ENCODE measurements at places on chromosomes 12 and 14.

GRCh38 chr14:85978582-85979250 is 448.8 kb downstream of the FLRT2 start:
- no peak for DNase-seq

- peak; percentile 49 for DNase-seq
Measured at GRCh38 chr12:12467264-12467663, 95.4 kb downstream of the DUSP16 start.

DNA sequence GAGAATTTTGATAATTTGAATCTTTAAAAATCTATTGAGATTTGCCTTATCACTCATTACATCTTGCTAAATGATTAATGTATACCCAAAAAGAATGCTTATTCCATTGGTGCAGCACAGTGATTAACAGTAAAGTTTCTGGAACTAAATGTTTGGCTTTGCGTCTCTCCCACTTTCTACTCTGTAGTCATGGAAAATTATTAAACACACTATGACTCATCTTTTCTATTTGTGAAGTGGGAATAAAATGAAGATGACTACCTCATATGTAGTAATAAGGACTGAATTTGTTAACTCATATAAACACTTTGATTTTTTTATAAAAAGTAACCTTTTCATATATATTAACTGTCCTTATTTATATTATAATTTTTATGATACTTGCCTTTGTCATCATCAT is 118.1 kb downstream of the RERGL start:
- no peak for DNase-seq

- no peak for DNase-seq
Measured at GRCh38 chr12:71524626-71525025, 85.0 kb downstream of the LGR5 start.

- DNase-seq: no peak
Measured at GRCh38 chr14:93976477-93977057, at the start of gene ASB2. Gene ASB2, minus strand, starts transcription at chr14:93976570. Its CDS starts 12,031 bp downstream, at chr14:93964539.
